Stimulated activated CD8-positive, alpha-beta memory T cell treated with anti-CD3 and anti-CD28 coated beads, Interleukin-4, amount 100 ng/mL, for 4 hours (primary cell): ENCODE measurements at places on chromosomes 5 and 9.

GRCh38 chr9:125343518-125344275, 82.1 kb downstream of the GAPVD1 start:
- no peak for DNase-seq

DNA sequence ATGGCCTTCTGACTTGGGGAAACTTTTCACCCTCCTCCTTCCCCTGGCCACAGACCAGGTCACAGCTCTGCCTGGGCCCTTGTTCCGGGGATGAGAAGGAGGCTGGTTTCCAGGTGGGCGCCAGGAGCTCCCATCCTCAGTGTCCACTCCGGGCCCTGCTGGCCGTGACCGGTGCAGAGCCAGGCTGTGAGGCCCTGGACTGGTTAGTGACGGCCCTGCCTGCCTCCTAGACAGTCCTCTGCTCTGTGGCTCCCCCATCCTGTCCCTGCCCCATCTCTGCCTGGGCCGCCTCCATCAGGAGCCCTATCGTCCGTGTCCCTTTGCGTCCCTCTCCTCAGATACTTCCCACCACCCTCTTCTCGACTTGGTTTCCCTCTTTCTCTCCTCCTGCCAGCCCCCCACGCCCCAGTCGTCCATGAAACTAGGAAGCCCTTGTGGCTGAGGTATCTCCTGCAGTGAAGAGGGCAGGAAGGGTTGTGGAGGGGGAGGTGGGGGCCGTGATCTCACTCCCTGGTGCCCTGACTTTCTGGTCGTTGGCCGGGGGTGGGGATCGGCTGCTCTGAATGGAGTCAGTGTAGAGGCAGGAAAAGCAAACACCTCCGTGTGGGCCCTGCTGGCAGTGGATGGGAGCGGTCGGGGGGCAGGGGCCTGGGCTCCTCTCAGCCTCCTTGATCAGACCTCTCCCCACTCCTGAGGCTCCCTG, 15.4 kb upstream of the CERCAM start:
- DNase-seq, result no peak

GRCh38 chr9:23736293-23736692, 89.7 kb downstream of the ELAVL2 start:
- DNase-seq, result no peak

DNA sequence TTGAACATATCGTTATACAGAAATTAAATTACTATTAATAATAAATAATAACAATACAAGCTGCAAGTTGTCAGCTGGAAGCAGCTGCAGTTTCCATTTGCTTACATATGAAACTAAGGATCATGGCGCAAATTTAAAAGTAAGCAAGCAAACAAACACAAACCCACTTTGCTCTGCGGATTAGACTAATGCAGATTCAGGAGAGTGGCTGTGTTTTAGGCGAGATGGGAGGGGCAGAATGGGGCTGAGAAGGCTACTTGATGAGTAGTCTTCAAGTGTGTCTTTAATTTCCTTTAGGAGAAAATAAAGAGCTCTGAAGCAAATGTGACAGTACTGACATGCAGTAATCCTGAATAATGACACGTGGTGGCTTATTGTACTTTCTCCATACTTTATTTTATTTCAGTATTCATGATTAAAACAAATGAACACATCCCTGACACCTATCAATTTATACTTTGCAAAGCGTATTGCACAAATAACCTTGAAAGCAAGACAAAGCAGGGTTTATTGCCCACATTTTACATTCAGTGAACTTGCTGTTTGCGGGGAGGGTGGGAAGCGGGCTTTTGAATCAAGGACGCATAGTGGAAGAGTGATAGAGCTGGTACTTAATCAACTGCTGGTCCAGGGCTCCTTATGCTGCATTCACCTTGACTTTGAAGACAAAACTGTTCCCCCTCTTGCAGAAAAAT, 221.4 kb upstream of the TRIM32 start:
- DNase-seq, result no peak

DNA sequence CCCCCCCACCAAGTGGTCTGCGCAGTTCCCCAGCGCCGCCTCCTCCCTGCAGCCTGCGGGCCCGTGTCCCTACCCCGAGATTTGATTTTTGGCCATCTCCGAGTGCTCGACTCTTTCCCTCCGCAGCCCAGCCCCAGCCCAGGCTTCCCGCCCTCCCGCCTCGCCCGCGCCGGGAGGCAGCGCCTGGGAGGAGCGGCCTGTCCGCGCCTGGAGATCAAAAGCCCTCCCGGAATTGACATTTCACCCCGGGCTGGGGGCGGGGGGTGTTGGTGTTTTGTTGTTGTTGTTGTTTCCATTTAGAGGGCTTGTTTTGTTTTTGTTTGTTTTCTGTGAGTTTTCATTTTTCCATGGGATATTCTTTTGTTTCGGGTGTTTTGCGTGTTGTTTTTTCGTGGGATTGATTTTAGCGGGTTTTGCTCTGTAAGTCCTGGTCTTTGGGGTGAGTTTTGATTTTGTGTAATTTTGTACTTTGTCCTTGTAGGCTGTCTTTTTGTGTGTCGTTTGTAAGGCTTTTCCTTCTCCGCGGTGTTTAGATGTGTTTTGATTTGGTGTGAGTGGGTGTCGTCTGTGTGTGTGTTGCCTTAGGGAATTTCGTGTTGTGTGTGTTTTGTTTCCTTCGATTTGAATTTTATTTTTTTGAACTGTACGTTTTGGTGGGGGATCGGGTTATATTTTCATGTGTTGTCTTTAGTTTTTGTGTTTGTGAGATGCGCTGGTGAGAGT, 1.7 kb upstream of the PAX5 start:
- no peak for DNase-seq

DNA sequence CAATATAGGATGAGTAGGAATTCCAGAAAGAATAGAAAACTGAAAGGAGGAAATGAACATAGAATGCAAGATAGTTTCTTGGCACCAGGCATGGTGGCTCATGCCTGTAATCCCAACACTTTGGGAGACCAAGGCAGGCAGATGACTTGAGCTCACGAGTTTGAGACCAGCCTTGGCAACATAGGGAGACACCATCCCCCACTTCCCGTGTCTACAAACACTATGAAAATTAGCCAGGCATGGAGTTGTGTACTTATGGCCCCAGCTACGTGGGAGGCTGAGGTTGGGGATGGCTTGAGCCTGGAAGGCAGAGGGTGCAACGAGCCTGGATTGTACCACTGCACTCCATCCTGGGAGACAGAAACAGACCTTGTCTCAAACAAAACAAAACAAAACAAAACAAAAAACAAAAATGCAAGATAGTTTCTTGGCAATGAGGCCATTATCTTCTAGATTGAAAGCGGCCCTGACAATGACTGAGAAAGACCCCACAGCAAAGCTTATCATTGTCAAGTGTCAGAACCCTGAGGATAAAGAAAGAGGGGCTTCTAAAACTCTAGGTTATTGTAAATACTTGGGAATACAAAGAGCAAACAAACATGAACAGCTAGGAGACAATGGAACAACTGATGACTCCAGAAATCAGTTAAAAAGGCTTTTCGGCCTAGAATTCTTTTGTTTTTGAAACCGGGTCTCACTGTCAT, 9.2 kb downstream of the SQSTM1 start:
- DNase-seq, result no peak
